ENCODE measurements at places on chromosomes 2 and 18.

DNA sequence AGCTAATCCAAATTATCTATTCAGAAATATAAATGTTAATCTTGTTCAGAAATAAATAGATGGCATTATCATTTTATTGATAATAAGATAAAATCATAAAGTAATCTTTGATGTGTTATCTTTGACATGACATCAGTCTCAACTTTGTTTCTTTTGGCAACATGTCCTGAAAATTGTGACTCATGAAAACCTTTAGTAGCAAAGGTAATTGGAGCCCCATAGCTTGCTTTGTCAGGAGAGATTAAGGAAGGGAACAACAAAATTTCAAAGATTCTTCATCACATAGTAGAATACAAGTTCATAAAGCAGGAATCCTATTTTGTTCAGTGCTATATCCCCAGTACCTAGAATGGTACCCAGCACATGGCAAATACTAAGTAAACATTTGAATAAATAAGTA, 165.4 kb downstream of the KCNE4 start:
- DNase-seq, result no peak

- no peak for DNase-seq
These were observed 1062.7 kb downstream of the DSC3 start for GRCh38 chr18:29979881-29980280.

DNA sequence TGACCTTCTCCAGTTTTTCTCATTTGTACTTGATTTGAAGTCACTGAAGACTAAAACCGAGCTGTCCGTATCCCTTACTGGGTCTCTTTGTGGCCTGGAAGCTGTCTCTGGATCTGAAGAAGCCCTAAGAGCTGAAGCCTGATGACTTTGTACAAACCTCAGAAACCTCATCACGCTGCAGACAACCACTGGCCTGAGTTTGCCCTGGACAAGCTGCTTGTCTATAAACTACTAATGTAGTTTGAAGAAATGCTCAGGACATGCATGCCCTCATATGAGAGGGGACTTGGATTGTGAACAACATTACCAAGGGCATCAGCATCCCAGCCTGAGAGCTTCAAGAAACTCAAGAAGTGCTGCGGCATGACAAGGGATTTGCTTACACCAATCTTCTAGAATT, 79.3 kb upstream of the CBLN2 start:
- no peak for DNase-seq

DNA sequence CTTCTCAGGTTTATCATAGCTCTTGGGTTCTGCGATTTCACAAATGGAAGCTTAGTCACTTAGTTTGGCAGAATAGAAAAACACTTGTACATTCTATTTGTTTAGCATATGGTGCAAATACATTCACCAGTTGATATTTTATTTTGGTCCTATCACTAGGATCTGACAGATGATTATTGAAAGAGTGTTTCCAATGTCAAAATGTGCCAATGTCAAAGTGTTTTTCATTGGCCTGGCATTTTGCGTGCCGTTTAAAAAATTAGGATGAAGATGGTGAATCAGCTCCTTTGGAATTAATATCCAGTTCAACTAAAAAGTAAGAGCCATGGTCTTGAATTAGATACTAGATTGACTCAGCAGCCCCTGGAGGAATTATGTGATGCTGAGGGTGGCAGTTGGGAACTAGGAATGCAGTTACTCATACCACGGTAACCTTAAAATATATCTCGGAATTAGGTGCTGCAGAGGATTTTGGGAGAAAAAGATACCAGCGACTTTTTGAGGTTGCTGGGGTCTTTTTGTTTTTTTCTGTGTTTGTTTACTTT, 87.0 kb downstream of the SPHKAP start:
- DNase-seq, result no peak

DNA sequence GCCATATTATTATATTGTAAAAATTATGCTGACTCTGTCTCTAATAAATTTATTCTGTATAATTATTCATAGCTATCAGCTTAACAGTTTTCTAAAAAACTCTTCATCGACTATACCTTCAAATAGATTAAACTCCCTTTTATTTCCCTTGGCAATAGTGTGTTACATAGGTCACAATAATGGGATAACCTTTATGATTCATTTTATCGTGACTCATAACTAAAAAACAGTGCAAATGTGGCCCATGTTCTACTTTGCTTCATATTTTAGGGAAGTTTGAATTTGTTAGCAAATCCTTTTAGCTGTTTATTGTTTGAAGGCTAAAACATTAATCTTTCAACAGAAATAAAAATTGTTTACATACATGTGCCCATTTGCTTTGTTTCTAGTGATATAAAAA, 783.2 kb upstream of the CDH2 start:
- no peak for DNase-seq

GRCh38 chr2:101002562-101003277, 631 bp downstream of the RPL31 start:
- no peak for DNase-seq

DNA sequence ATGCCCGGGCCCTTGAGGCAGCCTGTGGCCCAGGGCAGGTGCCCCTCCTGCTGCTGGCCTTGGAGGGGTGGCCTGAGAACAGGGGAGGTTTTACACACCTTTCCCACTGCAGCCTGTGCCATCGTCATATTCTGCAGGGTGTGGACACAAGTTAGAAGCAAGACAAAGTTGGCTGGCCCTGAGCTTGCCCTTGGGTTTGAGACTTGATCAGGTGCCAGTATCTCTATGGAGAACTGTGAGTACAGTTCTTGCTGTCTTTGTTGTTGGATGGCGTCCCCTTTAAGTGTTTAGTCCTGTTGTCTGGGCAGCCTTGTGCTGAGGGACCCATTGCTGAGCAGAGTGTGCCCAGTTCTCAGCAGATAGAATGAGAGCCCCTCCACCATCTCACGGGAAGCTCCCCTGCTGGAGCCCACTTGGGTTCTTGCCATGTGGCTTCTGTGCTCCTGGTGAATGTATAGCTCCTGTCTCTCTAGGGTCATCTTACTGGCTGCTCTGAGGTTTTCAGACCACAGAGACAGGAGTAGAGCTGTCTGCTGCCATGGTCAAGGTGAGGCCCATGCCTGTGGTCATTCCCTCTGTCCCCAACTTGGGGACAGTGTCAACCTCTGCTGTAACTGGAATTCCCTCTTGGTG, 115.9 kb downstream of the SH3RF3 start:
- DNase-seq, result no peak

- no peak for DNase-seq
These were observed 6.3 kb upstream of the ADGRF3 start for GRCh38 chr2:26352892-26353291.

DNA sequence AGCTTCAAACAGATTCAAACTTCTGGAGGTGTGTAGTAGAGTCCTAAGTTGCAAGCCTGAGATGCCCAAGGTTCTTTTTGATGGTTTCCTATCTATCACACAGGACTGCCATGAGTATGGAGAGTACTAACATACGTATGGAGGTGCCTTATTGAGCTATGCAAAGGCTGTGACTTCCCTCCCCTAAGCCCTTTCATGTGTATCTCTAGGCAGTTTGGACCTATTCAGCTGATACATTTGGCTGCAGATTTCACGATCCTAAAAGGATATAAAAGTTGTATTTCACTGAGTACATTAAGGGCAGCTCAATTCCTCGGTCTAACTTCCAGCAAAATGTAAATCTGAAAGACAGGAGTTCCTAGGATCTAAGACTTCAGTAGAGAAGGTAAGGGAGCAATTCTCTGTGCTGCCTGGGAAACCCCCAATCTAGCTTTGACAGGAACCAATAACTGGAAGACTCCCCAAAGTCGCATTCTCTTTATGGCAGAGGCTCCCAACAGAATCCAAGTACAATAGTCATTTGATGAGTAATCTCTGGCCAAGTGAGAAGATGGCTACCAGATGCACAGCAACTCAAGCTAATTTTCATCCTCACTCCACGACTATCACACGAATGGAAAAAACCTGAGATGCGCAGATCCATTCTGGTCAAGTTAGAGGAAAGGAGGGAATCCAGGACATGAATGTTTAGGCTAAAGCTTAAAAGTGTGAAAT, 83.8 kb downstream of the ATL2 start:
- no peak for DNase-seq

GRCh38 chr2:66733364-66733999, 298.6 kb downstream of the MEIS1 start:
- no peak for DNase-seq

DNA sequence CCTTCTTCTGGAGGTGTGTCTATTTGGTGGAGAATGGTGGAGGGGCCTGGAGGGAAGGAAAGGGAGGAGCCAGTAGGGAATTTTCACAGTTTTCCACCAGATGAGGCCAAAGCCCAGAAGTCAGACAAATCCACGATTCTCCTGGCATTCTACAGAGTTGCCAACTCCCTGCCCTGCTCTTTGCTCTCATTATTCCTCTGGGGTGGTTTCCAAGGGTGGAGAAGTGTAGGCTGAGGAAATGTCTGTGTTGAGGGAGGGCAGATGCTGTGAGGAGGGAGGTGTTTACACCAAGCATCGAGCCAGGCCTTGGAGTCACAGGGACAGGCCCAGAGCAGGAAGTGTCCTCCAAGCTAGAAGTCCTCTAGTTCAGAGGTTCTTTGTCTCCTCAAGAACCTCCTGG, 124.1 kb upstream of the LGALSL start:
- no peak for DNase-seq

DNA sequence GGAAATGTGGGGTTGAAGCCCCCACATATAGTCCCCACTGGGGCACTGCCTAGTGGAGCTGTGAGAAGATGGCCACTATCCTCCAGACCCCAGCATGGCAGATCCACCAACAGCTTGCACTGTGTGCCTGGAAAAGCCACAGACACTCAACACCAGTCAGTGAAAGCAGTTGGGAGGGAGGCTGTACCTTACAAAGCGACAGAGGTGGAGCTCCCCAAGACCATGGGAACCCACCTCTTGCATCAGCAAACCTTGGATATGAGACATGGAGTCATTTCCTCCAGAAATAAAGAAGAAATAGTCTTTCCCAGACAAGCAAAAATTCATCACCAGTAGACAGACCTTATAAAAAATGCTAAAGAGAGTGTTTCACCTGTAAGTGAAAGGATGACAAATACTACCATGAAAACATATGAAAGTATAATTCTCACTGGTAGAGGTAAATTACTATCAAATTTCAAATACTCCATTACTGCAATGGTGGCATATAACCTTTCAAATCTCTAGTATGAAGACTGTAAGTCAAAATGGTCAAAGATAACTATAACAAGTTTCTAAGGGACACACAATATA, 152.6 kb upstream of the EPHA4 start:
- DNase-seq, result no peak

- no peak for DNase-seq
These were observed 134.1 kb downstream of the KCNH7 start for GRCh38 chr2:162704496-162704895.

DNA sequence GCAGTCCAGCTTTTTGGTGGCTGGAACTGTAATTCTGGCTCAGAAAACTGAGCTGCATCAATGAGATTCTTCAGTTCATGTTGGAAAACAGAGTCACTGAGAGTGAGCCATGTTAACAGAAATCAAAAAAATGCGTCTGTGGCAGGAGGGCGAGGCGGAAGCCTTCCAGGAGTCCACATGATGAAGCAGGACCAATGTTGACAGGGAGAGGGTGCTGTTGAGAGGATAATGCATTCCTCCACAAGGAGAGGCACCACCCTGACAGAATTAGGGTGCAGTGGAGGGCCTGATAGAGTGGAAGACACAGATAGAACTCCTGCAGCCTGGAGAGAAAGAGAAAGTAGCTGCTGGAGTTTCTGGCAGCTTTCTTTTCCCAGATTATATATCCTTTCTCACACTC, 111.5 kb downstream of the MGAT5 start:
- no peak for DNase-seq

GRCh38 chr2:212537726-212538304, 787 bp downstream of the ERBB4 start:
- DNase-seq, result peak; percentile 44

DNA sequence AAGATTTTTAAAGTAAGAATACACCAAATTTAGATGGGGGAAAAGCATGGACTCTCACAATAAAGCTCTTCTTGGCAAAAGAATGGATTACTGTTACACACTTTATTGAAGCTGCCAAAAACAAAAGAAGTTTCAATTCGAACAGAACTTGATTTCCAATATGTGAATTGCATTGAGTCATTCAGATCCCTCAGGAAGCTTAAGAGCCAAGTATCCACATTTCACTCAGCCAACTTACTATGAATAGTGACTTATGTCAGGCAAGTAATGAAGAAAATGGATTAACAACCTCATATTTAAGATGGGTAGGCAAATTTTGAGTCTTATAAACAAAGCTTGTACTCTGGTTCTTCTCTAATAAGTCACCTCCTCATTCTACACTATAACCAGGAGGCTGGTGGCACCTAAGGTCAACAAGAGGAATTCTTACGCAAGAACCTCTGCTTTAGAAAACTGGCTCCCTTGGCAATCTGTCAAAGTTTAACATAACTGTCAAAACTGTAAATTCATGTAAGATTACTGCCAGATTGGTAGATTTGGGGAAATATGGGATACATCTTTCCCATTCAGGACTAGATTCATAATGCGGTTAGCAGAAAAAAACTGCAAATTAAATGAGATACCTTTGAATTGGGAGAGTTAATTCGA, 6.0 kb downstream of the HADHA start:
- no peak for DNase-seq

DNA sequence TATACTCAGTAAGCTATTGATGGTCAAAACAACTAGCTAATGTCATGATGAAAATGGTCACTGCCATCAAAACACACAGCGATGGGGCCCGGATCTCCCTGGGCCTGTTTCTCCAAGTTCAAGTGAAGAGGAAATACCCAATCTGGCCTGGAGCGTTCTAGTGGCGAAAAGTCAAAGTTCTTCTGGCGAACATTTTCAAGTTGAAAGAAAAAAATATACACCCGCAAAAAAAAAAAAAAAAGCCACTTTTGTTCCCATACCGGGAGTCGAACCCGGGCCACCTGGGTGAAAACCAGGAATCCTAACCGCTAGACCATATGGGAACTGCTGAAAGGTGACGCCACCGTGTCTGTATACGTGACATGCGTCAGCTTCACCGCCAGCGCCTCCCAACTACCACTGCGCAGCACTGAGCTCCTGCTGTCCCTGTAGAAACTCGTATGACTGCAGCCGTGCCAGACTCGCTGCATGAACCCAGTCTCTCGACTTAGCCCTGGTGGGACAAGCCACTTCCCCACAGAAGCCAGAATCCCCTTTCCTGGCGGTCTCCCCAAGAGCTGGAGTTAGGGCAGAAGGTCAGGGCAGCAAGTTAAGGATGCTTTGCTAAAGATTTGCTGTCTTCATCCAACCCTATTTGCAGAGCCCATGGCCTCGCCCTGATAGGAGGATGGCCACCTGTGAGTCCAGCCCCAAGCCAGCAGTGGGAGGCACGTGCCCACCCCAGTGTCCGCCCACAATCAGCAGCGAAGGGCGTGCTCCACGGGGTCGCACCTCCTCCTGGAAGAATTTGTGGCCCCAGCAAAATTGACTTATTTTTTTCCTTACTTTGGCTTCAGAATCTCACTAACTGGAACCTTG, 5.6 kb upstream of the IMP4 start:
- DNase-seq, result peak; percentile 86

- no peak for DNase-seq
These were observed 32.2 kb downstream of the QPCT start for GRCh38 chr2:37376421-37377186.

- DNase-seq, result no peak
These were observed 672.8 kb upstream of the ID2 start for GRCh38 chr2:8009010-8009597.
